Hematopoietic multipotent progenitor cell treated with erythropoietin and hydrocortisone succinate and interleukin-3 and kit ligand, for 4 days (in vitro differentiated cells): ENCODE measurements at places on chromosomes 5 and 9.

GRCh38 chr5:52626312-52626711 lies 161.4 kb upstream of the ITGA1 start:
- no peak for DNase-seq

DNA sequence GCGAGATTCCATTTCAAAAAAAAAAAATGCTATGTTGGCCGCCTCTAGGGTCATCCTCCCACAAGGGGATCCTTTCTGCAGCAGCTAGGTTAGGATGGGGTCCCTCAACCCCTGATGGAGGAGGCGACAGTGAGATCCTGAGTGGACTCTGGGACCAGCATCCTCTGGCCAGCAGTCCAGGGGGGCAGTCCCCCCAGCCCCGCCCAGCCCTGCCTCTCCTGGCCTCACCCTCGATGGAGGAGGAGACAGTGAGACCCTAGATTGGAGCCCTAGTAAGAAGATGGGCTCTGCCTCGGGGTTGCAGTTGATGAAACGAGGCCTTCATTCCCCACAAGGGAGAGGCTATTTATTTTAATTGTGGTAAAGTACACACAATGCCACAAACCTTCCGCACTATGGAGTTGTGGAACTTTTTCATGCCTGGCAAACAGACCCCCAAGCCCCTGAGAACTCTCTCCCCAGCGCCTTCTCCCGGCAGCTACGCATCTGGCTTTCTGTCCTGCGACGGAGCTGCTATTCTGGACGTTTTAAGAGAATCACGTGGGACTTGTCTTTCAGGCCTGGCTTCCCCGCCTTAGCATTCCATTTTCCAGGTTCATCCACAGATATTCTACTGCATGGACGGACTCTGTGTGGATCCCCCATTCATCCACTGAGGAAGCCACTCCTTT lies 15.8 kb downstream of the VAV2 start:
- DNase-seq, result no peak

- no peak for DNase-seq
These were observed 865.0 kb upstream of the TYRP1 start for GRCh38 chr9:11828201-11828600.

DNA sequence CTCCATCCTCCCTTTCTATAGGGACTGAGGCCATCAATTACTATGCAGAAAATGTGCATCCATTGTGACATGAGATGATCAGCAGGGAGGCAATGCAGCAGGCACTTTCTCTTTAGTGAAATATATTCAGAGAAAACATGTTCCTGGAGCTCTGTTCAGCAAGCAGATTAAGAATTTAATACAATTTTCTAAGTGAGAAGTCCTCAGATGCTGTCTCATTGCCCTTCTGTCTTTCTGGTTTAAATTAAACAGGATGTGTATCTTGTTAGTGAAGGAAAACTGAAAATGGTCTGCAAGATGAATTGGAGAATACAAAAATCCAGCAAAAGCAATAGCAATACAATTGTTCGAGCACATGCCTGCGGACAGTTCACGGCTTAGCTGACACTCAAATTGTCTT lies 445.8 kb upstream of the RIOK2 start:
- no peak for DNase-seq

- no peak for DNase-seq
These were observed 936.6 kb downstream of the NR2F1-AS1 start for GRCh38 chr5:92644266-92644886.

GRCh38 chr5:22754155-22754554 lies 99.0 kb downstream of the CDH12 start:
- DNase-seq, result no peak

- no peak for DNase-seq
These were observed 16.7 kb downstream of the GOLGA2 start for GRCh38 chr9:128259156-128259555.

- peak; percentile 12 for DNase-seq
These were observed 49.4 kb downstream of the PLK2 start for GRCh38 chr5:58410441-58410840.

DNA sequence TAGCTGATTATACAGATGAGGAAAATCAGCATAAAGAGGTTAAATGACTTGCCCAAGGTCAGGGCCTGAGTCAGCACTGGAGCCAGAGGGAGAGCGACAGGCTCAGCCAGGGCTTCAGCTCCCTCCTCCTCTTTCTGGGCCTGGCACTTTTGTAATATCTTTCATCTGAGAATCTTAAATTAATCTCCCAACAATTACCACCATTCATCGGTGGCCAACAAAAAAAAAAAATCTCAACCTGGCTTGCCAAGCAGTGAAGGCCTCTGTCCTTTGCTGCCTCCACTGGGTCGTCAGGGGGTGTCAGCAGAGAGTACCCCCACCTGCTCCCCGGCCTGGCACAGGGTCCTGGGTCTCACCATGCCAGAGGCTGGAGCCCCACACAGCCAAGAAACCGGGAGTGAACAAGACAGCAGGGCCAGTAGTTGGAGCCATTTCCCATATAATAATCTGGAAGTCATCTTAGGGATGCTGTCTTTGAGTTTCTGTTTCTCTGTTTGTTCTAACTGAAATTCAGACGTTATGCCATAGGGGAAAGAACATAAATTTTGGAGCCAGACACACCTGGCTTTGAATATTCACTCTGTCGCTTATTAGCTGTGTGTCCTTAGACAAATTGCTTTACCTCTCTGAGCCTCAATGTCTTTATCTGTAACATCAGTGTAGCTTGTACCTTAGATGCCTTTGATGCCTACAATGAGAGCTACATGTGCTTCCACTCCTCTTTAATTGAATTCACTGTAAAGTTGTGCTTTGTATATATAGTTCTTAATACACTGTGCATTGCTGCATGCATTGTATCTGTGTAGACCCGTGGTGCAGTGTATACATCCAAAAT lies 299.9 kb upstream of the MSX2 start:
- no peak for DNase-seq

GRCh38 chr5:115431116-115431515 lies 113.5 kb downstream of the FEM1C start:
- DNase-seq, result no peak

- no peak for DNase-seq
These were observed 157.5 kb downstream of the COL23A1 start for GRCh38 chr5:178432421-178433272.

- DNase-seq, result peak; percentile 43
These were observed 102.4 kb upstream of the PJA2 start for GRCh38 chr5:109511980-109512734.

GRCh38 chr9:90642570-90643539 lies at the start of gene DIRAS2:
Gene DIRAS2, minus strand, starts transcription at chr9:90642824. Its CDS starts 28,997 bp downstream, at chr9:90613827.
- peak; percentile 47 for DNase-seq

- peak; percentile 90 for DNase-seq
These were observed 32.0 kb upstream of the TTLL11 start for GRCh38 chr9:122125158-122125508.

GRCh38 chr5:44246986-44247385 lies 142.2 kb downstream of the FGF10 start:
- DNase-seq, result no peak

GRCh38 chr5:145162626-145163025 lies 672.5 kb downstream of the PRELID2 start:
- no peak for DNase-seq

- no peak for DNase-seq
These were observed 24.2 kb downstream of the CCDC69 start for GRCh38 chr5:151199581-151200185.

DNA sequence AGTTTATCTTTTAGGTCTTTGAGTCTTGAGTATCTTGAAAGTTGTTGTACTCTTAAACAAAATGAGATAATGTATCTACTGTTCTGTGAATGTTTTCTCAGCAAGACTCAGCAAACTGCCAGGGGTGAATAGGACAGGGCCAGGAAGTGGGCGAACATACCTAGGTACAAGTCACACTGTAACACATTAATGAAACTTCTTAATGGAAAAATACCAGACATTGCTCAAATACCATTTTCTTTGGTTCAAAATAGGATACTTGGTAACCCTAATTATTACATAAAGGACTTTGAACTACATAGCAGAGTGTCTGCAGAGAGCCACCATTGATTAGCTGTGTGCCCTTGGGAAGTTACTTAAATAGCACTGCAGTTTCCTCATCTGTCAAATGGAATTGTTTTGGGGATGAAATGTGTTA lies 197.5 kb downstream of the ARHGEF28 start:
- no peak for DNase-seq

DNA sequence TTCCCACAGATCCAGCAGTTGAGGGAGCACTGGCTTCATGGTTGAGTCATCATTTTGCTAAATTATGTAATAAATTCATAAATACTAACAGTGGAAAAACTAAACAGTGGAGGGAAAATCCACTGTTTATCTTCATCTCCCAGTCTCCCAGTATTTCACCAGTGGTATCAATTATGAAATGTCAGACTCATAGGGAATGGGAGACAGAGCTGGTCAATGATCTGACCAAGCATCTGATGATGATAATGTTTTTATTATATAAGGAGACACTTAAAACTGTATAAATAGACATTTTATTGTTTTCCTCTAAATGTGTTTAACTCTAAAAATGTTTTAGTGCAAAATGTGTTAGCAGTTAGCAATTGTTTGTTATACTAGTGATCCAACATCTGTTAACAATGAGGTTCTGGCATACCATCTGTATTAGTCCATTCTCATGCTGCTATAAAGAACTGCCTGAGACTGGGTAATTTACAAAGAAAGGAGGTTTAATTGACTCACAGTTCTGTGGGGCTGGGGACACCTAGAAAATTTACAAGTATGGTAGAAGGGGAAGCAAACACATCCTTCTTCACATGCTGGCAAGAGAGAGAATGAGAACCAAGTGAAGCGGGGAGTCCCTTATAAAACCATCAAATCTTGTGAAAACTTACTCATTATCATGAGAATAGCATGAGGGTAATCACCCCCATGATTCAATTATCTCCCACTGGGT lies 11.8 kb upstream of the REEP5 start:
- no peak for DNase-seq

DNA sequence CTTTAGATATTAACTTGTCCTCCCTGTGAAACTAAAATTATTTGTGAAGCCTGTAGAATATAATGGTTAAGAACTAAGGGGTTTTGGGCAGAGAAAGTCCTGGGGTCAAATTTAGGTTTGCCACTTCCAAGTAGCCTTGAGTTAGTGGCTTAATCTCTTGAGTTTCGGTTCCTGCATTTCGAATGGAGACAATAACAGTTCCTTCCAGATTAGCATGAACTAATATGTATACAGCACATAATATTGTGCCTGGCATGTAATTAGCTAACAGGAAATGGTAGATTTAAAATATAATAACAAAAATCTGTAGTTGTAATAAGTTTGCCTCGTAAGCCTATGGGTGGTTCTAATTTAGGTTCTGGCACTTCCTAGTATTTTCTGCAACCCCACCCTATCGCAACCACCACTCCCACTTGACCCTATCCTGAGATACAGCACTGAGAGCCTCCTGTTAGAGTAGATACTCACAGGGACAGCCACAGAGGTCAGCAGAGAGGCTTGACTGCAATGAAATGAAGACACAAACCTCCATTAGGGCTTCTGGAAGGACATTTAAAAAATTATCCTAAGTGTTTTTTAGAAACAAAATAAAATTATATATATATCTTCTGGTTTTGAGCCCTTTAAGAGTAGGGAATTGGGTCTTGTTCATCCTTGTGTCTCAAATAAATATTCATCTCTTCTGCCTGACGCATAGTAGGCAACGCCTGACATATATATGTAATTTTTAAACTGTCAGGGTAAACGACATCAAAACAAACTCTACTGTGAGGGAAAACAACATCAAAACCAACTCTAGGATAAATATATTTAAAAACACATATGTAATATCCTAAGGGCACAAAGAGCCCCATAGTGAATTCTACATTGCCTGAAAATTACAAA lies 8.5 kb downstream of the SPINK9 start:
- peak; percentile 58 for DNase-seq

- peak; percentile 81 for DNase-seq
These were observed 7.5 kb upstream of the GTF3C5 start for GRCh38 chr9:133023117-133023890.

GRCh38 chr5:174118823-174119467 lies 73.4 kb downstream of the NSG2 start:
- no peak for DNase-seq

DNA sequence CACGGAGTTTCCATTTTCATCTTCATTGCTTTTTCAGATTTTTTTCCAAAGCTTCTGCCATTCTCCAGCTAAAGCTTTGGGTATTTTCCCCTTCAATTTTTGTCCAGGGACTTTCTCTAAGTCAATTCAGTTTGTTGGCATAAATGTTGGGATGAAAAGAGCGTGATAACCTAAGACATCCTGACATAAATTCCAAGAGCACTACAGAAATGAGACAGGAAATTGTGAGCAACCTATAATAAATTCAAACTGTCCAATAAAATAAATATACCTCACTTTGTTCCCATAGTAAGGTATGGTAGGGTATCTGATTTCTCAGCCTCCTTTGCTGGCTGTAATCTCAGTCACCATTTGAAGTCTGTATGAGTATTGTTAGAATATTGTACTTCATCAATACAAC lies 8.4 kb downstream of the ADAMTSL1 start:
- DNase-seq, result no peak

DNA sequence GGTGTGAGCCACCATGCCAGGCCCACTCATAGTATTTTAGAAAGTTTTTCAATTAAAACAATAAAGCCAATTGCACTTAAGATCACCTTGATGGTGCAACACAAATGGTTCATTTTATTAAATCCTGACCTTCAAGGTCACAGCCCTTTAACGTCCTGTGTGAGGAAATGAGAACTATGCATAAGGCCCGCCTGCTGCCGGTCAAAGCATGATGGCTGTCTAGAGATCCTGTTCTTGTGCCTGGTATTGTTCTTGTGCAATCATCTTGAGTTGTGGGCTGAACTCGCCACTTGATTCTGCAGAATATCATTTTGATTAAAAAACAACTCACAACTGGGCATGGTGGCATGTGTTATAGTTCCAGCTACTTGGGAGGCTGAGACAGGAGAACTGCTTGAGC lies 43.6 kb upstream of the FBXW11 start:
- no peak for DNase-seq

DNA sequence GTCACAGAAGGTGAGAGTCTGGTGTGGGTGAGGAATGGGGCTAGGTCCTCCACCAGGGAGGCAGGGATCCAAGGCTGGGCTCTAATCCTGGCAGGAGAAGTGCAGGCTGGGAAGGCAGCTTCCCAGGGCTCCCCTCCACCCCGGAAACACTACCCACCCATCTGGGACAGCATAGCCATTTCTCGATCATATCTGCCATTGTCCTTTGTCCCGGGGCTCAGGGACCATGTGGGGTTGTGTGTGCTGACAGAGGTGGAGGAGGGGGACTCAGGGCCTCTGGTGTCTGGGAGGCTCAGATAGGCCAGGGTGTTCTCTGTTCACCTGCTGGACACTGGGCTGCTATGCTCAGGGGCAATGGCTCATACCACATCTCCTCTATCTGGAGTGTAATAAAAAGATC lies 32.2 kb upstream of the STRBP start:
- DNase-seq, result no peak

DNA sequence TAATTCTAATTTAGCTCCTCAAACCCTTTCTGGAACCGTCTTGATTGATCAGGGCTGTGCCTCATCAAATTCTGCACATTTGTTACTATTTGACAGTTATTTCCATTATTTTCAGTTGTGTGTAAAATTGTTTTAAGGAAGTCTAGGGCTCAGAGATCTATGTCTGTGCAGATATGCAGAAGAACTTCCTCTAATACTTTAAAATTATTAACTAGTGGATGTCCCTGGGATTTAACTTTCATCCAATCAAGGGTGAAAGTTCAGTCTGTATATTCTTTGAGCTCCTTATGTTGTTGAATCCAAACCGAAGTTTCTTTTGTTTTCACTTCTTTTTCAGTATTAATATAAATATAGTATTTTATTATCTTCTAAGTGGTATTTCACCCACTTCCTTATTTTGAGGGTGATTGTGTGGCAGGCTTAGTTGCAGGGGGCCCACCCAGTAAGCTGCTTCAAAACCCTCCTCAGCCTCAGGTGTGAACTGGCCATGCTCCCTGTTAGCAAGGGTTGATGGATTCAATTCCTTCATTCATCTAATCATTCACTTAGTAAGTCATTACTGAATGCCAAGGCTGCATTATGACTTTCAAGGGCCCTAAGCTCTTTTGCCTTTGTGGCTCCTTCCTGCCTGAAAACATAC lies 2.1 kb upstream of the CAMLG start:
- DNase-seq, result peak; percentile 66
